ENCODE measurements at places on chromosomes 16 and 17.

DNA sequence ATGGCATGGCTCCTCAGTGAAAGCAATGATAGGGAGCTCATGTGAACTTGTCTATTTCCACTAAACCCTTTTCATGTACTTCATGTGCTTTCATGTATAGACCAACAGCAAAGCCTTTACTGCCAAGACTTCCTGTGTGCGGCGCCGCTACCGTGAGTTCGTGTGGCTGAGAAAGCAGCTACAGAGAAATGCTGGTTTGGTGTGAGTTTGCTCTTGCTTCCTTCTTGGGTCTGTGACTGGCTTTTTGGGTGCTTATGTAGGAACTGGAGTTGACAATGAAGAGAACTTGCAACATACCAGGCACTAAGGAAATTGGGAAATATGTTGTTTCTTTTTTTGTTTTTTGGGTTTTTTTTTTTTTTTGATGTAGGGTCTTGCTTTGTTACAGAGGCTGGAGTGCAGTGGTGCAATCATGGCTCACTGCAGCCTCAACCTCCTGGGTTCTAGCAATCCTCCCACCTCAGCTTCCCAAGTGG is 5.7 kb downstream of the SNX11 start:
- no peak for DNase-seq

DNA sequence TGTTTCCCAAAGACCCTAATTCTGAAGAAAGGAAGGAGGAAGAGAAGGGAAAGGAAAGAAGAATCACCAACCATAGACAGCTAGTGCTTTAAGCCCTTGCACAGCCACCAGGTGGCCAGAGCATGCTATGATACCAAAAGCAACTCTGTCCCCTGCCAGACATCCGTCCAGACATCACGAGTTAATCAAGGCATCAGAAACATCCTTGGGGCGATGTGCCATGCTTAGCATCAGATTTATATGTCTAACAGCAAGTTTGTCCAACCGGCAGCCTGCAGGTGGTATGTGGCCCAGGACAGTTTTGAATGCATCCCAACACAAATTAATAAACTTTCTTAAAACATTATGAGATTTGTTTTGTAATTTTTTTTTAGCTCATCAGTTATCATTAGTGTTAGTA is 2.9 kb upstream of the CRYBA1 start:
- DNase-seq = peak; percentile 65

- DNase-seq = no peak
Measured at GRCh38 chr16:50038286-50038685, 13.3 kb downstream of the CNEP1R1 start.

DNA sequence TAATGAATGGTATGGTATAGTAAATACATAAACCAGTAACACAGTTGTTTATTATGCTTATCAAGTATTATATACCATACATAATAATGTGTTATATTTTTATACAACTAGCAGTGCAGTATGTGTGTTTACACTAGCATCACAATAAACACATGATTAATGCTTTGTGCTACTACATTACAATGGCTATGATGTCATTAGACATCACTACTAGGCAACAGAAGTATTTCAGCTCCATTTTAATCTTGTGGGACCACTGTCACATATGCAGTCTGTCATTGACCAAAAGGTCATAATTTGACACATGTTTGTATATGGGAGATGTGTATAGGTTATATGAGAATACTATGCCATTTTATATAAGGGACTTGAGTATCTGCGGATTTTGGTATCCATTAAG is 32.7 kb downstream of the TRIM37 start:
- no peak for DNase-seq

- DNase-seq = peak; percentile 24
Measured at GRCh38 chr16:46746821-46747776, 1.0 kb downstream of the MYLK3 start.

DNA sequence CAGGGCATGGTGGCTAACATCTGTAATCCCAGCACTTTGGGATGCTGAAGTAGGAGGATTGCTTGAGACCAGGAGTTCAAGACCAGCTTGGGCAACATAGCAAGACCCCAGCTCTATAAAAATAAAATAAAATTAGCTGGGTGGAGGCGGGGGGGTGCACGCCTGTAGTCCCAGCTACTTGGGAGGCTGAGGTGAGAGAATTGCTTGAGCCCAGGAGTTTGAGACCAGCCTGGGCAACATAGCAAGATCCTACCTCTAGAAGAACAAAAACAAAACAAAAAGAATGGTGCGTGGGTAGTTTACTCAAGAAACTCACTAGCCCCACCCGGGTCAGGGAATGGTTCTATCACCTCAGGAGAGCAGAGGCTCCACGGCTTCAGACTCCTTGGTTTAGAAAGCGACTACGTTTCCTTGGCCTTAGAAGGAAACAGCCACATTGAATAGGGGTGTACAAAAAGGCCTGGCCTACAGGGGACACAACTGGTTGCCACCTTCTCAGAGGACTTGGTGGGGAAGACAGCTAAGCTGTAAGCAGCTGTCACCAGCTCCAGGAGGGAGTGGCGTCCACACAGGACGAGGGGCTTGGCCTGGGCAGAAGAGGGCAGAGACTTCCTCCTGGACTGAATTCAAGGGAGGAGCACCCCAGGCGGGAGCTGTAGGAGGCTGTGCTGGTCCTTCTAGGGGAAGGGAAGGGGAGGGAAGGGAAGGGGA is 716 bp downstream of the TK1 start:
- peak; percentile 67 for DNase-seq

- no peak for DNase-seq
Measured at GRCh38 chr16:2711370-2712062, 8.5 kb downstream of the PRSS27 start.

- DNase-seq = no peak
Measured at GRCh38 chr16:50879873-50880695, 138.2 kb downstream of the CYLD start.

DNA sequence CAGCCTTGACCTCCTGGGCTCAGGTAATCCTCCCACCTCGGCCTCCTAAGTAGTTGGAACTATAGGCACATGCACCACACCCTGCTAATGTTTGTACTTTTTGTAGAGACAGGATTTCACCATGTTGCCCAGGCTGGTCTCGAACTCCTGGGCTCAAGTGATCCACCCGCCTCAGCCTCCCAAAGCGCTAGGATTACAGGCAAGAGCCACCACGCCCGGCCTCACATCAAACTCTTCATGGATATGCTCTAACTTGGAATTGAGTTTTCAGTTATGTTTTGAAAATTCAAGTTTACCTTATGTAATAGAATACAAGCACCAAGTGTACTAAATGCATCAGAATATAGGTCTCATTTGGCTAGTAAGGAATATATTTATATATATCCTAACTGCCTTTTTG is 119.6 kb downstream of the BRIP1 start:
- DNase-seq = no peak

GRCh38 chr17:11351479-11351878 is 110.5 kb downstream of the SHISA6 start:
- DNase-seq = no peak

- DNase-seq = no peak
Measured at GRCh38 chr16:2966808-2967191, 2.3 kb upstream of the PAQR4 start.

DNA sequence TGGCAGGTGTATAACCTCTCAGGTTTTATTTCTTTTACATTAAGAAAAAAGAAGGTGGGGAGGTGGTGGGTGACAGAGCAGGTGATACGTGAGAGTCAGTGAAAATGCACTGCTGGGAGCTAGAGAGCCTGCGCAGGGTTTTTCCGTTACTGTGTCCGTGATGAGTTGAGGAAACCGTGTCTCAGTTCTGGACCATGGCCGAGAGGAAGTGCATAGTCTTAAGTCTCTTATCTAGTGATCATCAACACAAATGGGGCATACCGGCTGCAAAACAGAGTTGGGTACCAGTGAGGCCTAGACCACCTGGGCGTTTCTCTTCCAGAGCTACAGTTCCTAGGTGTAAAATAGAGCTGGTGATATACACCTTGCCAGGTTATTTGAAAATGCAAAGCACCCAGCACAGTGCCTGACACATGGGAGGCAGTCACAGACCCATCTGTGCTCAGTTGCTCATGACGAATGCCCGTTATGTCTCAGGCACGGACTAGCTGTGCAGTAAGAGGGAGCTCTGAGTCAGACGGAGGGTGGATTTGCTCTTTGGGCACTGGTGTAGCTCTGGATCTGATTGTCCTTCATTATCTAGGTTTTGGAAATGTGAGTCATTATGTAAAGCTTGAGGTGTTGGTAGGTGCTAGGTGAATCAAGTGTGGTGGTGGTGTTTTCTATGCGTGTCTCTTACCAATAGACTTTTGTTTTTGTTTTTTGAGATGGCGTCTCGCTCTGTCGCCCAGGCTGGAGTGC is 60.9 kb downstream of the RPTOR start:
- no peak for DNase-seq

GRCh38 chr17:69678206-69678605 is 263.7 kb downstream of the MAP2K6 start:
- DNase-seq = no peak

DNA sequence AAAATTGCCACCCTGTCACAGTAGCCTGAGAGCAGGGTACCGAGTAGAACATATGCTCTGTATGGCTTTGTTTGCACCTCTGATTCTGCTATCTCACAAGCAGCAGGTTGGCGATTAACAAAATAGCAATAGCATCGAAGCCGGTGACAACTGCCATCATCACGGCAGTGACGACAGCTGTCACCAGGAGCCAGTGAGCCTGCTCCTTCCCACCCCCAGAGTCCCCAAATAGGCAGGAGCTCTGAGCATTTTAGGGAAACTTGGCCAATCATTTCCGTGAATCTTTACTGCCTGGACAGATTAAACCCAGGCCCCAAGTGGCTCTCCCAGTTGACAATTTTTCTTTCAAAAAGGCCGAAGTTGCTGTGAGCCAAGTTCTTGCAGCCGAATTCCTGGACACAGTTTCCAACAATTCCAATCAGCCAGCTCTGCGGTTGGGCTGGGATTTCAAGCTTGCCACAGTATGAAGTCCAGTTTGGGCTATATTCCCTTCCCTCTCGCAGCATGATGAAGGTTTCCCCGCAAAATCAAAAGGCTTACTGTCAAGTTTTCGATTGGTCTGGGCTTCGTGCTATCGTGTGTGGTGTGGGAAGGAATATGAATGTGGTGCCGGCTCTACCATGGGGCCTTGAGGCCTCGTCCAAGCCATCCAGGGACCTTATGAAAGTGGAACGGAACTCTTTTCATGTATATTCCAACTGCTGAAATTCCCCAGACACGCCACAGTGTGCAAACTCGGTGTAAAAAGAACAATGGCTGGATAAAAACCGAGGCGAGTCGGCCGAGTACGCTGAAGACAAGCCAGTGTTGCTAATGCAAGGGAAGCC is 186.6 kb downstream of the C16orf78 start:
- DNase-seq = no peak

DNA sequence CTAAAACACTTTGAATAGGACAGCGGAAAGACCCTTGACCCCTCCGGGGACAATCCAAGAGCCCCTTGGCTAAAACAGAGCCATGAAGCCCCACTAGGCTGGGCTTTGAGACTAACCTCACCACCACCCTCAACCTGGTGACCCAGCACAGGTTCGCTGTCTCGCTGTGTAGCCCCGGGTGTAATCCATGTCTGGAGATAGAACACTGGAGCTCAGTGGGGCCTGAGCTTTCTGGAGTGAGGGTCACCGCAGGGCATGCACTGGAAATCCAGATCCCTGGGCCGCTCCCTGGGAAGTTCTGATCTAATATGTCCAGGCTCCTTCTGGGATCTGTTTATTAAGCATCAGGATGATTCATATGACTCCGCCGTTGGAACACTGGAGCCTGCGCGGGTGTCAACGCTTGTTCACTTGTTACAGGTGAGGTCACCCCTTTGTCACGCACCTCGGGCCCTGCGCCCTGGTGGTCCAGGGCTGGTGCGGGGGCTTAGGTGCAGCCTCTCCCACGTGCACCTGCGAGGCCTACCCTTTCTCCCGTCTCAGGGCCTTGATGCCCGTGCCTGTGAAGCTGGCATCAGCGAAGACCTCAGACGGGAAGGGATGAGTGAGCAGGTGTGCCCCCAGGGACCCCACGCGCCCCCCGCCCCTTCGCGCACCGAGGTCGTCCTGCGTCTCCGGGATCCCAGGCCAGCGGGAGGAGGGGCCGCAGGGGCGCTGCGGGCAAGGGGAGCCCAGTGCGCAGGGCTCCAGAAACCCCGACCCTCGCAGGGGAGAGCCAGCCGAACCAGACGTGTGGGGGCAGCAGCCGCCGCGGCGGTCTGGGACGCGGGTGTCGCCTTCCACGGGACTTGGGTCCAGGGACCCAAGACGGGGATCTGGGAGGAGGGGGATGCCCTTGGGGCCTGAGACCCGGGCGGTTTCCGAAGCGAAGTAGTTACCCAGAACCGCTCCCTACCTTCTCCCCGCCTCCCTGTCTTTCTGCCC is 224.1 kb upstream of the FOXF1 start:
- peak; percentile 16 for DNase-seq

- DNase-seq = no peak
Measured at GRCh38 chr16:20598832-20599469, 22.8 kb upstream of the ACSM2B start.

DNA sequence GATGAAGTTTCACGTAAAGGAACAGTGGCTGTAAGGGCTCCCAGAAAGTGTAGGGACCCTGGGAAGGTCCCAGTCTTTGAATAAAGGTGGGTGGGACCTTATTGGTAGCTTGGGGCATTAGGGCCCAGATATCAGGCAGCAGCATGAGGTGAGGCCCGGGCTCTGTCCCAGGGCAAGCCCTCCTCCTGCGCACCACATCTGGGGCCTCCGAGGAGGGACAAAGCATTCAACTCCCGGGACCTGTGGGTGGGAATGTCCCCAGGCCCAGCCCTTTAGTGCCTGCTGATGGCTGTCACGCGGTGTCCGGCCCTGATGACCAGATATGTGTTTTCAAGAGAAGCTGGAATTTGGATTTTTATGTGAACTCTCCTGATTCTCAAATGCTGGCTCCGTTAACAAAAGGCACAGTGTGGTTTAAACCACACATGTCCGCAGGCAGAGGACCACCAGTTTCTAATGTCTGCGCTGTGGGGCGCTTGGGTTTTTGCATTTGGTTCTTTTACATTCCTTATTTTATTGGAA is 30.4 kb downstream of the RAI1 start:
- peak; percentile 54 for DNase-seq

- DNase-seq = peak; percentile 62
Measured at GRCh38 chr16:87850009-87851006, 19.0 kb downstream of the SLC7A5 start.

DNA sequence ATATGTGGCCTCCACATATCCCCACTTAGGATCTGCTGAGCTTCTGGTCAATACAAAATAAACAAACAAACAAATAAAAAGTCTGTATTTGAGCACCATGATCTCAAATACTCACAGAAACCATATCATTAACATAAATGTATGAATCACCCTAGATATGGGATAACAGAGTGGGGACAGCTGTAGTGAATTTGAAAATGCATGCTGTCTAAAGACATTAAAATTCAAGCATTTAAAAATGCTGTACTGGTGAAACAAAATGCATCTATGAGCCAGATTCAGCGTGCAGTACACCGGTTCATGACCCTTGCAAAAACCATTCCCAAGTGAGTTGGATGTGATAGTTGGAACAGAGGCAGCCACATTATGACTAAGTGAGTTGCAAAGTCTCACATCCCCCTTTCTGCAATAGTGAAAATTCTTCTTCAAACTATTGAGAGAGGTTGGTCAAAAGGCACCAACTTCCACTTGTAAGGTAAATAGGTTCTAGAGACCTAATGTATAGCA is 12.3 kb downstream of the GRIN2A start:
- peak; percentile 35 for DNase-seq

Data from EH (cell line).